ENCODE measurements at places on chromosomes 13 and 19.

GRCh38 chr13:109667056-109667455 lies 119.3 kb downstream of the IRS2 start:
- DNase-seq: no peak

DNA sequence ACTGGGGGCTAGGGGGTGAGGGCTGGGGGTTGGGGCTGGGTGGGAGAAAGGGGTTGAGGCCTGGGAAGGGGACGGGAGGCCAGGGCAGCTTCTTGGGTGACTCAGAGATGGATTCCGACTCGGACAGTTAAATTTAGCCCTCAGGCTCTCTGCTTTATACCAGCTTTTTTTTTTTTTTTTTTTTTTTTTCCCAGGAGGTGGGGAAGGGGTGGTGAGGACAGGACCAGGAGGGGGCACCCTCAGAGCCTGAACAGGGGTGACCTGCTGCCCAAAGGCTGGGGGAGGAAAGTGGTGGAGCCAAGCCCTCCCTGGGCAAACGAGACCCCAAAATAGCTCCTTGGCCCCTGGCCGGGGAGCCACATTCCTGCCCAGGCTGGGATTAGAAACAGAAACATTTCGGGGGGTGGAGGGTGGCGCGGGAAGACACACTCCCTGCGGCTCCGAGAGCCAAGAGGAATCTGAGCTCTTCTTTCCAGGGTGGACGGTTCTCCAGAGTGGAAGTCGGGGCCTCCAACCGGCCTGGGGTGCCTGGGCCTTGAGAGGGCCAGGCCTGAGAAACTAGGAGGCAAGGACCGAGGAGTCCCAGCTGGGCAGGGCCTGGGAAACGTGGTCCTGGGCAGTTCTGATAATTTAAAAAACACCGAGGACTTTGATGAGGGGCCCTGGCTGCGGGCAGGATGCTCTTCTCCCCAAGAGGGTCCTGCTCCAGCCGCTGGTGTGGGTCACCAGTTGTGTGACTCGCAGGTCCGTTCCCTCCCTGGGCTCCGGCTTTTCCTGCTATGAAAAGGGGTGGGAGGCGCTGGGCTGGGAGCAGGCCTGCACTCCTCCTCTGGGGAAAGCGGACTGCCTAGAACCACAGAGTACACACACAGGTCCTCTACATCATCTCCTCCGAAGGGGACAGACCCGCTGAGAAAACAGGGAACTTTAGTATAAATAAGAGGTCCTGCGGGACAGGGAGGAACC lies 813 bp upstream of the DMPK start:
- no peak for DNase-seq

DNA sequence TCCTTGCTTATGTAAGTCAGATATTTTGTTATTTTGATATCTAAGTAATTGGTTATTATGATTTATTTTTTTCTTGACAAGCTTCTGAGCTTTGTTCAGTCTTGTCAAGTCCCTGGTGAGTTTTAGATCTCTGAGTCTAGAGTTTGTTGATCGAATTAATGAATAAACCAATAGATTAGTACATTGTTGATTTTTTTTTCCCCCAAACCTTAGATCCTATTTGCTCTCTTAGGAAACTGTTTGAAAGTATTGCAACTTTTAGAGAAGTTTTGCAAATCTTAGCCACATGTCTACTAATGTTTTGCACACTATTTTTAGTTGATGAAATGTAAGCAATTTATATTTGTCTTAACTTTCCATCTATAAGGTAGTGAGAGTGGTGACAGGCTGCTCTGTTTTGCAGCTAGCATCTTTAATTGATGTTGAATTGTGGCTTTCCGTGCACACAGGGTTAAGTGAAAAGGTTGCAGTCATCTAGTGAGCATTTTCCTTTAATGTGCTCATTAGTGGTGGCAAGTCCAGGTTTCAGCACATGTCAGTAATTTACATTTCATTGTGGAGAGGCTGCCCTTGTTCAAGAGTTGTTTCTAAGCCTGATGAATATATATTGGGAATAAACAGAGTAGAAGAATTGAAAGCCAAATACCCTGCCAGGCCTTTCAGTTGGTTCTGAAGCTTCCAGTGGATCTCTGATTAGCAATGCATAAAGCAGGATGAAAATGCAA lies 86.3 kb downstream of the PCCA start:
- peak; percentile 12 for DNase-seq

DNA sequence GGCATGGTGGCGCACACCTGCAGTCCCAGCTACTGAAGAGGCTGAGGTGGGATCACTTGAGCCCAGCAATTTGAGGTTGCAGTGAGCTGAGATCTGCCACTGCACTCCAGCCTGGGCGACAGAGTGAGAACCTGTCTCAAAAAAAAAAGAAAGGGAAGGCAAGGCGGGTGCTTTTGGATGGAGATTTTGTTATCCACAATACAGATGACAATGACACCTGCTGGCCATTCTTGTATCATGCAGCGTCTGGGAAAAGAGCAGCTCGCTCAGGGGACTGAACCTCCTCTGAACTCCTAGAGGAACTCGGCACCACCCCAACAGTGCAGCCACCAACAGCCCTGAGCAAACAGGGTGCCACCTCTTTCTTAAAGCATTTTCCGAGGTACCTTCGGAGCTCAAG lies 22.8 kb downstream of the HAUS8 start:
- DNase-seq: no peak

DNA sequence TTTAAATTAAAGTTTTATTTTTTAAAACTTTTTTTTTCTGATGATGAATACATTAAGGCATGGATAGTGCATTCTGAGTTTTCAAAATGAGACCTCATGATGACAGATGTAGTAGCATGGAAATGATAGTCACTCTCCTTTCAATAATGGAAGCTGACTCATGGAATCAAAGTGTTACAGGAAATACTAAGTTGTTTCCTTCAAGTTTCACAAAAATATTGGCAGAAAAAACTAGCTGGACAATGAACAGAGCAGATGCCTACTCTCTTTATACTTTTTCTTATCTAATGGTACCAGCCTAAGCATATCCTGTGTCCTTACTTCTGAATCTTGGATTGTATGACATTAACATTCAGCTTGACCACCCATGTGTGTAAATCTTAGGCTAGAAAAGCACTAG lies 1337.3 kb downstream of the PCDH9 start:
- DNase-seq: no peak

DNA sequence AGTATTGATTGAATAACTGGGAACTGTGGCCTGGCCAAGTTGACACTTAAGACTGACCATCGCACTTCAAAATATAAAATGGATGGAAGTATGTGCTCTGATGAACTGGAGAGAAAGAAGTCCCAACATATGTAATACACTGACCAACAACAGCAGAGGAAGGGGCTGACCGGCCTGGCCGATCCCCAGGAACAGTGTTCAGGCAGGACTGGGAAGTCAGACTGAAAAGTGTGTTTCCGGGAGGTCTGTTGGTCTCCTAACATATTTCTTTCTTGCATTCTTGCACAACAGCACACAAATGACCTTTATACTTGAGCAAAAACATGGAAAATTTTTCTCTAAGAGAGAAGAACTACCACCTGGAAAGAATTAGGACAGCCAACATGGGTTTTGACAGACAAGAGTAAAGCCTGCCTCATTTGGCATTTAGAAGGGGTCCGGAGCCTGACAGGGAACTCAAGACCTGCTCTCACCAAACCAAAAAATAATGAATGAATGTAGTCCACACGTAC lies 297.8 kb downstream of the OXGR1 start:
- no peak for DNase-seq

DNA sequence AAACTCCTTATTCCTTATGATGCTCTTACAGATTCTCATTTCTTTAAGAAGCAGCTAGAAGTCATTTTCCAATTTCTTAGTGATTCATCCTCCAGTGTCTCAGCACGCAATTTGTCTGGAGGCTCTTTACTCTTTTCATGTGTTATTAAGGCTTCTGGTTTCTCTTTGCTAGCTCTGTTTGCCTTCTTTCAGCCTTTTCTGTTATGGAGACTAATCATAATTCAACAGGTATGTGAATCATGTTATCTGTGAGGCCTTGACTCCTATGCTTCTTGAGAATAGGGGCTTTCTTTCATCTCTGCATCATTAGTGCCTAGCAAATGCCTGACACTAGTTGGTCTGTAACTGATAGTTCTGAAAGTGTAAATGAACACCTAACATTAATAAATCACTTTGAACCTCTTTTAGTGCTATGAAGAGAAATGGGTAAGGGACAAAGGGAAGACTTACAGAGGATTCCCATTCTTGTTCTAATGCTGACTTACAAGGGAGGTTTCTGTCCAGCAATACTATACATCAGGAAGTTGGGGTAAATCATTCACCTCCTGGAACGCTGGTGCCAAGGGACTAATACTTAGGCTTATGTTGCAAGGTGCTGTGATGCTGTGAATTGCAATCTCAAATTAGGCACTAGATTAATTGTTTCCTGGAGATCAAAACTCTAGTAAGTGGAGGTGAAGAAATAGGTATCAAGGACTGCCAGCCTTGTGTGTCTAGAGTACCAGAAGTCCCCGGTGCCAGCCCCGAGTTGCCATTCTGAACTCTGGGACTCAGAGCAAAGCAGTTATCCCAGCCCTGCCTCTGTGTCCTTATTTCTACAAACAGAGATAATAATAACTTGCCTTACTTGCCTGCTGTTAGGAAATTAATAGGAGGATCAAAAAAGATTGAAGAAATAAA lies 265.6 kb downstream of the DCLK1 start:
- no peak for DNase-seq
